ENCODE measurements at places on chromosomes 5 and 9.

DNA sequence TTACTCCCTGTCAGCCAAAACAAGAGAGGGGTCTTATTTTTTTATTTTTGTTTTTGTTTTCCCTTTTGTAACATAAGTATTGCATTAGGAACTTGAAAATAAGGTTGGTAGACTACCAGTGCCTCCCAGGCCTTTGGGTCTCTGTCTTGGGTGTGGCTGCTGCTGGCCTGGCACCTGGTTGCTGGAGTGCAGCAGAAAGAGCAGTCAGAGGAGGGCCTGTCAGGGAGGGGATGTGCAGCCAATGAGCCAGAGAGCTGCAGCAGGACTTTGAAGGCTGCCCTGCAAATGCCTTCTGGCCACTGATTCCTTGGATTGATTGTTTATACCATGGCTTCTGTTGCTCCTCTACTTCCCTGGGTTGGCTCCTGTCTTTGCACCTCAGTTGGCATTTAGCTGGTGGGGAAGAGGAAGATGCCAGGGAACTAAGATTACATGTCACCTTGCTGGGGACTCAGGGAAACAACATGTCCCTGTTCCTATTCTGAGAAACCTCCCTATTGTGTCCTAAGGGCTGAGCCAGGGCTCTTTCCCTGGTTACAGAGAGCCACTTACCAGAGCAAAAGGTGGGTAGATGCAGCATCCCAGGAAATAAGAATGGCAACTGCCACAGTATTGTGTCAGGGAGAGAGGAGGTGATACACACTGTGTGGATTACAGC, 66.6 kb downstream of the ANGPTL2 start:
- no peak for DNase-seq

DNA sequence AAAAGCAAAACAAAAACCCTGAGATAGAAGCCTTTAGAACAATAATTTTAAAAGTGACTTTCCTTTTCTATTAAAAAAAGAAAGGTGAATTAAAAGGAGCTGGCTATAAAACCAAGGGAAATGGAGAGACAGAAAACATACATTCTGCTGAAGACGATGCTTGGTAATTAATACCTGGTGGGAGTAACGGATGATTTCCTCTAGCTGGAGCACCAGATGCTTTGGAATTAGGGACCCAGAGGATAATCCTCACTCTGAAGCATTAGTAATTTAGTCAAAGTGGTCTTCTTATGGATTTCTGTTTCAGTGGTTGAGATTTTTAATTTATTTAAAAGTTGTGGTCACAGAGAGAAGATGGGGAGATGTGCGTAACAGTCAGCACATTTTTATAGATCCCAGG, 982.5 kb downstream of the TLE4 start:
- no peak for DNase-seq

DNA sequence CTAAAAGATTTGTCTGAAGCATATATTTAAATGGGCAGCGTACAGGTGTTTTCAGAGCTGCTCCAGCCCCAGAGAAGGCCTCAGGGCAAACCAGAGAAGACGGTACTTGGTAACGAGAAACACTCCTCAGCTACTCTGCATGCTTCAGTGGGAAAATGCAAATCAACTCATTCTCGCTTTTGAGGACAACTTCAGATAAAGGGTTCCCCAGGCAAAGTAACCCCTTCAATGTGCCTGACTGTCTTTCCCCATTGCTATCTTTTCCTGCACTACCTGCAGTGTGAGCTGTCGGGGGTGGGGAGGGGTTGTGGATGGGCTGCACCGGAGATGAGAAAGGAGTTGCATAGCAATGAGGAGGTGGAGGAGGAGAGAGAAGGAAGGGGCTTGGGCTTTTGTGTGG, 339.7 kb upstream of the CLINT1 start:
- no peak for DNase-seq

DNA sequence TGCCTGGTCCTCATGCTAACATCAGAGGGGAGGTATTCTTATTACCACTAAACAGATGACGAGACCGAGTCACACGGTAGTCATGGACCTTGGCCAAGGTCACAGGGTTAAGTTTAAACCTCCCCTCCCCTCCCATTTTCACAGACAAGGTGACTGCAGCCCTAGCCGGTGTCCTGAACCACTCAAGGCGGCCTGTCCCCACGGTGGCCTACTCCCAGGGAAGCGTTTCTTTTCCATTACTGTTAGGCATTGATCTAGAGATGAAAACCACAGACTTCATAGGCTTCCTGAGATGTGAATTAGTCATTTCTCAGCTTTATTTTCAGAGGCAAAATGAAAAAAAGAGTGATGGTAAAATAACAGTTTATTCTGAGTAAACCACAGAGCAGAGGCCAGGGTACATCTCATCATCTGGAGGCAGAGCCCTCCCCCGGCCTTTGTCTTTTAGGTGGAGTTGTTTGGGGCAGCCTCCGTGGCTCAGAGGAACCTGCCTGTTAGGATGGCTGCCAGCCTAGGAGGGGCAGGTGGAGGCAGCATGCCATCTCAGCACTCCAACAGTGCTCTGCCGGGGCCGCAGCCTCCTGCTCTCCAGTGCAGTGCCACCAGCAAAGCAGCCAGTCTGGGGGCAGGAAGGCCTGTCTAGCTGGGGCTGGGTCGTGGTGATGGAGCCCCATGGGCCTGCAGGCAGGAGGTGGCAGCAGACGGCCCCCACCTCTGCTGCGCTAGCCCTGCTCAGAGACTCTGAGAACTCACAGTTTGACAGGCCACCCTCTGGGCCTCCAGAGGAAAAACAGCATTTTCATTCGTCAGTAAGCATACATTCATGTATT, 71.2 kb downstream of the RAPGEF1 start:
- peak; percentile 74 for DNase-seq

GRCh38 chr5:107359916-107360234, 310.9 kb downstream of the EFNA5 start:
- DNase-seq, result no peak

GRCh38 chr5:129608350-129608749, 139.5 kb upstream of the MINAR2 start:
- no peak for DNase-seq

DNA sequence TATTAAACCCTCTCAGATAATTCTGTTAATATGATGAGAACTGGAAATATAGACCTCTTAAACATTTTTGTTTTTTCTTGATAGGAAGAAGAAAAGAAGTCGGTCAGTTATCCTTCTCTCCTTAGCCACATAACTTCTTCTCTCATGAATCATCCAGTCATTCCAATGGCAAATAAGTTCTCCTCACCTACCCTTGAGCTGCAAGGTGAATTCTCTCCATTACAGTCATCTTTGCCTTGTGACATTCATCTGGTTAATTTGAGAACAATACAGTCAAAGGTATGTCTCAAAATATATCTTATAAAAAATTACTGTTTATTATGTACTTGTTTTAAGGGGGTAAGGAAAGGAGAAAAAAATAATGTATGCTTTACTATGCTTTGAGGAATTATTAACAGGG, 165.3 kb downstream of the MAN2A1 start:
- no peak for DNase-seq
